ENCODE measurements at places on chromosomes 5 and 9. TPM values are rescaled to one million over a fixed set of nuclear protein-coding genes. Genes with fewer than 3 reads are reported as not detected.

BTNL8 gene
- 0.27 TPM for total RNA-seq

GRCh38 chr5:137731176-137731575, 4.7 kb downstream of the KLHL3 start:
- DNase-seq, result no peak

- no peak for DNase-seq
These were observed 371 bp upstream of the PITX1 start for GRCh38 chr5:135034236-135034962.

DNA sequence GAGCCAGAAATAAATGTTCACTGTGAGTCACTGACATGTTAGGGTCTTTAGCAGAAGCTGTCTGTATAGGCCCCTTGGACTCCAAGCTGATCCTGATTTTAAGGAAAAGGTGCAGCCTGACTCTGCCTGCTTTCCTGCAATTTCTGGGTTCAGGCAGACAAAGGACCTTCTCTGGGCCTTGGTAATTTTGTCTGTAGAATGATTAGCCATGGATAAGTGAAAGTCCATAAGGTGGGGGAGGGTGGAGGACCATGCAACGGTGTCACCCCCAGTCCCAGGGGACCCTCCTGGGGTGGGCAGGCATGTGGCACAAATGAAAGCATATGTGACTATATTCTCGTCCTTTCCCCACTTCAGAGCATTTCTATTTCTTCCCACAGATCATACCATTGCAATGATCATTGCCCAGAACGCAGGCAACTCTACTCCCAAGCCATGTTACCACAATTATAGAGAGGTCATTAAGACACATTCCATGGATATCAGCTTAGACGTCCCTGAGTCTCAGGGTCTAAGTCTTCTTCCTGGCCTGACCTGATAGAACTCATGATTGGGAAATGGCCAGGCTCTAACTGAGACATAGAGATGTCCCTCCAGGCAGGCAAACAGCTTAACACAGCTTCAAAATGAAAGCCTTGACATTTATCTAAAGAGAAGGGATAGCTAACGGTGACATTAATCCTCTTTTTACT, 157.9 kb upstream of the ALDH1B1 start:
- DNase-seq, result no peak

- DNase-seq, result no peak
These were observed 165.3 kb upstream of the SLC27A6 start for GRCh38 chr5:128799945-128800344.

LYRM7 gene
- total RNA-seq, result 34.9 TPM

DNA sequence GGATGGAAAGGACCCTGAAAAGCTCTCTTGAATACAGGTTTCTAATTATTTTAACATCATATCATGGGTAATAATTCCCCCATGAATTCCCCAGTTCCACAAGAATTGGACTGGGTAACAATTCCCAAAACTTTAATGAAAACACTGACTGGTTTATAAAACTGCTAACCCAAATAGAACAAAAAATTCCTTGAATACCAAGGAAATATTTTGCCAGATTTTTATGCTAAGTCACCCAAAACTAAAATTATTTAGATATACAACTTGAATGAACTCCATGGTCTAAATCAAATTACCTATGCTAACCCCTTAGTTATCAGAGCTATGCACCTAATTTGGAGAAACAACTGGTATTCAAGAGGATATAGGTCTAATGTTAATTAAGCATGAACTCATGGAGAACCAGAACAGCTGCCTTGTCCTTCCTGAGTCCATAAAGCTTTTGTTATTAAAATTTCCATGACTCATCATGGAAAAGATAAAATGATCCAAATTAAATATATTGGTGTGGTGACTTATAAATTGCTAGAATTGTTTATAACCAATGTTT, 164.9 kb upstream of the TUT7 start:
- DNase-seq, result no peak

ZFP62 gene
- total RNA-seq, result 15.2 TPM

SLC1A3 gene
- 105 TPM for total RNA-seq

- DNase-seq, result peak; percentile 76
These were observed 69.4 kb downstream of the MSX2 start for GRCh38 chr5:174793684-174794328.

DNA sequence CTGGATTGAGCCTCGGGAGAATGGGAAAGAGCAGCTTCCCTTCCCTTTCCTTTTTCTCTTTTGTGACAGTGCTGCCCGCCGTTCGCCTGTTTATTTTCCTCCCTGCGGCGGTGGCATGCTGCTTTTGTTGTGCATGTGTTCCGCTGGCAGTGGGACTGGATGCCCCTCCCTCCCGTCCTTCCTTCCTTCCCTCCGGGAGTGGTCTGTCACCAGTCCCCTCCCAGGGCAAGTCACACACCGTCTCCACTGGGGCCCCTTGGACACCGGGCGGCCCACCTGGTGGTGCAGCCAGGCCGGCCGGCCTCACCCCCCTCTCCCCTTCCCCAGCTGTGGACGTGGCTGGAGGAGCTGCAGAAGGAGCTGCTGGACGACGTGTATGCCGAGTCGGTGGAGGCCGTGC, 214.7 kb downstream of the TRIO start:
- no peak for DNase-seq

GRCh38 chr5:154217462-154217861, 26.9 kb downstream of the GALNT10 start:
- DNase-seq, result no peak

DNA sequence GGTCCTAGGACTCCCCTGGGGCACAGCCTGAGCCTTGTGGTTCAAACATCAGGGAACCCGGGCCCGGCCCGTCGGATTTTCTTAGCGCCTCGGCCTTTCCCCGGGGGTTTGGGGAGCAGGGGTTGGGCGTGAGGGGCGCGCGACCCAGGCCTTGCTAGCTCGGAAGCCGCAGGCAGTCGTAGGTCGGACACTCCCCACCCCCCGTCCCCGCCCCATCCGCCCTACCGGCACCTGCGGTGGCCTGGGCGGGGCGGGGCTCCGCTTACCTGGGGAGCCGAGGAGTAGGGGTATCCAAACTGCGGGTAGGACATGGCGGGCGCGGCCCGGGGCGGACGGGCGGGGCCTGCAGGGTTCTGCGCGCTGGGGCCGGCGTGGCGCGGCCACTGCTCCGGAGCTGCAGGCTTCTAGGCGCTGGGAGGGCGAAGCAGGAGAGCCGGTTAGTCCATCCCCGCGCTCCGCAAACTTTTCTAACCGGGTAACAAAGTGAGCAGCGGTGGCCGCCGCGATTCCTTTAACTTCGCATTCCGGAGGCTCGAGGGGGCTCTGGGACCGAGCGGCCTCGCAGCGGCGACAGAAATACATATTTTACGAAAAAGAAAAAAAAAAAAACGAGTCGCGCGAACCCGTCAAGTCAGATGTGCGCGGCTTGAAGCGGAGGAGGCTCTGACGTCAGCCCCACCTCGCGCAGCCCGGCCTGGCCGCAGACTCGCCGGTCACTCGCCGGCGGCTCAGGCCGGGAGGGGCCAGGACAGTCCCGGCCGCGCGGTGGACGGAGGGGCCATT, at the start of gene IRX4:
TSS of gene IRX4 (minus strand) at position 589 of the 783 bp plus-strand sequence. CDS start at position 311, 278 bp downstream.
- peak; percentile 35 for DNase-seq

DNA sequence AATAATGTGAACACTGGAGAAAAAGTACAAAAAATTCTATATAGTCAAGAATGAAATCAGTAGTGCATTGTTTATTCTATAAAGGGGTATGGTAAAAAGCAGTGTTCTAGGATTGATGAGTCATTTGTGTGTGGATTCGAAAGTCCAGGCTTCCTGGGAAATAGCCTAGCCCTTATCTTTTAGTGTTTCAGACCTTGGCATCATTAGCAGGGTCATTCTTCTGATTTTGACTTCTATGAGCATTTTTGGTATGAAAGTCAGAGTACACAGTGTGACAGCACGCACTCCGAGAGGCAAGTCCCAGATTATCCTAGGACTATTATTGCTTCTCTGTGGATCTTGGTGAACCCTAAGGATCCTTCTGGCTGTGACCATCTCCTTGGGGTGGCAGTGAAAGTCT, 16.9 kb downstream of the PCSK5 start:
- no peak for DNase-seq

- no peak for DNase-seq
These were observed 190.8 kb downstream of the MED10 start for GRCh38 chr5:6187501-6187900.

DNA sequence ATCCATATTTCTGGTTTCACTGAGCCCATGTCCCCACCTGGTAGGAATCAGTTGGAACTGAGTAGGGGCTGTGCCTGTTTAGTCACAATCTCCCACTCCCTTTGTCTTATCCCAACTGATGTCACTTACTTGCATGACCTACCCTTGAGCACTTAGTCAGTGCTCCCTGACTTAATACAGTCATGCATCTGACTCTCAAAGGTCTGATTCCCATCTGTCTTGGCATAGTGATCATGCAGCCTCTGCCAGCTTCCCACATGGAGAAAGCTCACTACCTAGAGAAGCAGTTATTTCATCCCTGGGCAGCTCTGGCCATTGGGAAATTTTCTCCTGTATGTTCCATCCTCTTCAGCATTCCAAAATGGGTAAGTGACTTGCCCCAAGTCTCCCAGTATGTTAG, 24.8 kb downstream of the ABLIM3 start:
- peak; percentile 28 for DNase-seq

DNA sequence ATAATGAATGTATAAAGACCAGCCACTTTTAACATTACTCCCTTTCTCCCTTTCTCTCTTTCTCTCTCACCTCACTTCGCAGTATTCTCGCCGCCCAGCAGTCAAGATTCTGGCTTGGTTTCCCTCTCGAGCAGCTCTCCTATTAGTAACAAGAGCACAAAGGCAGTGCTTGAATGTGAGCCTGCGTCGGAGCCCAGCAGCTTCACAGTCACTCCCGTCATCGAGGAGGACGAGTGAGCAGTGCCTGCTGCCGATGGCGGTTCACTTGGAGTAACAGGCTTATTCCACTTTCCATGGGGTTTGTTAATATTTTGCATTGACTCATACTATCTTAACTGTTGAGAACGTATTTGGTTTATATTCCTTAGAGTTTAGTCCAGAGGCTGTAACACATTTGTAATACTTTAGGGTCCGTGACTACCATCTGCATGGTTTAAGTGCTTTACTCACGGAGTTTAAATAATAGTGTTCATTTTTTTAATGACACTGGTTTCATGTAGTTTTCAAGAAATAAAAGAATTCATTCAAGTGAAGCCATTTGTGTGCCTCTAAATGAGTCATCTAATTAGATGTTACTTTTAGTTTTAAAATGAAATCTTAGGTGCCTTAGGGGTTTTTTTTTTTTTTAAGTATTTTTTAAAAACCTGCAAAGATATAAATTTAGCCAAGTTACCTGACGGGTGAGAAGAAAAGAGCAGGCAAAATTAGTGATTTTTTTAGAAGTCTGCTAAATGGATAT, 8.4 kb upstream of the DMRT3 start:
- no peak for DNase-seq

DNA sequence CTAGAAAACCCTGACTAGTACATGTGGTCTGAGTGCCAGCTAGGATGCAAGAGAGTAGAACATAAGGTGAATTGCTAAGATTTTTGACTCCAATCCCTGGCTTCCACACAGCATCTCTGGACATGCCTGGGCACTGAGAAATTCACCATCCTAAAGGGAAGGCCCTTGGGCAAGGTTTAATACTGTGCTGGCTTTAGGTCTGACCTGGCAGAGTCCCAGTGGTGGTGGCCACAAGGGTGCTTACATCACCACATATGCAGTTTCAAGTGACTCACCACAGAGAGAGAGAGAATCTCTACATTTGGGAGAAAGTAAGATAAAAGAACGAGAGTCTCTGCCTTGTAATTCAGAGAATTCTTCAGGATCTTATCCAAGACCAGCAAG, 661.6 kb upstream of the C9orf72 start:
- no peak for DNase-seq

INSL6 gene
- not detected for total RNA-seq

FAM120AOS gene
- total RNA-seq, result 27.3 TPM

GRCh38 chr5:5178136-5178535, 38.0 kb downstream of the ADAMTS16 start:
- no peak for DNase-seq

MAP3K1 gene
- 6.5 TPM for total RNA-seq

- DNase-seq, result no peak
These were observed 852 bp downstream of the ARHGEF37 start for GRCh38 chr5:149581931-149582768.

GRCh38 chr5:14263699-14264098, 120.6 kb downstream of the TRIO start:
- no peak for DNase-seq

DNA sequence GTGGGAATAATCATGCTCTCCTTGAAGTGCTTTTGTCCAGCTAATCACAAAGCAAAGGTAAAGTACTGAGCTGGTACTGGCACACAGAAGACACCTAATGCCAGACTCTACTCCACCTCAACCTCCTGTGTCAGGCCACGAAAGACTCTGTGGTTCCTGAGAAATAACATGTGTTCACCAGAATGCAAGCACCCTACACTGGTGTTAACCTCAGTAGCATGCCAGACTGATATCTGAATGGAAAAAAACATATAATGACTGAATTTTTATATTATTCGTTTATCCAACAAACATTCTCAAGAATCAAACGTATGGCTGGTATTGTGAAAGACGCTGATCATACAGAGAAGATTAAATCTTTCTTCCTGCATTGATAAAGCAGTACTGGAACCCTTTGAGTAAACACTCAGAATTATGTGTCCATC, 97.1 kb upstream of the IFNE start:
- DNase-seq, result no peak

- DNase-seq, result no peak
These were observed 11.4 kb downstream of the OTULIN start for GRCh38 chr5:14675865-14676300.

DNA sequence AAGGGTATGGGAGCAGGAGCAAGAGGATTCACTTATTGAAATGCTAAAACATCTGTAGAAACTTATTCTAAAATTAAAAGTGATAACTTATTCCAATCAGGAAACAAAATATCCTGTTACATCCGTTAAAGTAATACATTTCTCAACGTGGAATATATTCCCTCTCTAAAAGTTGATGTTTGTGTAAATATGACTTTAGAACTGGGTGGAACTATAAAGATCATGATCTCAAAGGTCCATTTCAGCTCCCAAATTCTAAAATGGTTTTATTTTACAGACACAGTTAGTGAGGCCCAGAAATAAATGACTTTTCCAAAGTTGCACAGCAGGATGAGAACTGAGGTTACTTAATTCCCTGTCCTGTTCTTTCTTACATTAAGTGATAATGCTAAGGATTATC, 21.1 kb downstream of the ISOC1 start:
- DNase-seq, result no peak

ADAMTS12 gene
- total RNA-seq, result 1.4 TPM

FRRS1L gene
- total RNA-seq, result 2.2 TPM

GRCh38 chr9:99106044-99106375, 1.1 kb downstream of the TGFBR1 start:
- DNase-seq, result no peak

C1QTNF3 gene
- 1.1 TPM for total RNA-seq
